Esophagus mucosa (tissue), 1 donor: ENCODE measurements at places on chromosomes 7 and 10.
A peak's percentile ranks its signal among the peaks of the same experiment; 100 is the strongest.

GRCh38 chr7:43647673-43648472 is 65.0 kb downstream of the STK17A start:
- peak; percentile 88 for ATAC-seq

DNA sequence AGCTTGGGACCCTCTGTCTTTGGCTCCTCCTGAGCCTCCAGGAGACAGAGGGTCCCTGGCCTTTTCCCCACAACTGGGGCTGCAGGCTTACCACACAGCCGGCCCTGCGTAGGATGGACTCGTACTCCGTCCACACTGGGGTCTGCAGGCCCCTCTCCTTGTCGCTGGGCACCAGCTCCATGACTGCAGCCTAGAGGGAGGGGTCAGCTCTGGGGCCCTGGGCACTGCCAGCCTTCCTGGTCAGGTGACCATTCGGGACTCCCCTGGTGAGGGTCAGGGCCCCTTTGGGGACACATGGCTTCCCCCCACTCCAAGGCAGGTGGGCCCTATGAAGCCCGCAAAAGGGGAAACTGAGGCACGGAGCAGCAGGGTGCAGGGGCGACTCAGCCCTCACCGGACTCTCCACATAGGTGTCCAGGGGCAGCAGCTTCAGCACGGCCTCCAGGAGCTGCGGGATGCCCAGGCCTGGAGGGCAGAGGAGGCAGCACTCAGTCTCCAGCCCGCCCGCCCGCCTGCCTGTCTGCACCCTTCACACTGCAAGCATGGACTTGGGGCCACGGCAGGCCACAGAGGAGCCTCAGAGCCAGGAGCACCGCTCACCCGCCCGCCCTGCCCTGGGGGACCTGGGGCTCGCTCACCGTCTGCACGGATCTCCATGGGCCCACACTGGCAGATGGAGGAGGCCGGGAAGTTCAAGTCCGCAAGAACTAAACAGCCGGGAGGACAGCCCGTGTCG is 1.1 kb downstream of the FUOM start:
- ATAC-seq, result peak; percentile 17

GRCh38 chr10:31318382-31318853 is 598 bp upstream of the ZEB1 start:
- ATAC-seq, result peak; percentile 86

- no peak for ATAC-seq
Measured at GRCh38 chr7:70384024-70384423, 747.9 kb upstream of the GALNT17 start.

DNA sequence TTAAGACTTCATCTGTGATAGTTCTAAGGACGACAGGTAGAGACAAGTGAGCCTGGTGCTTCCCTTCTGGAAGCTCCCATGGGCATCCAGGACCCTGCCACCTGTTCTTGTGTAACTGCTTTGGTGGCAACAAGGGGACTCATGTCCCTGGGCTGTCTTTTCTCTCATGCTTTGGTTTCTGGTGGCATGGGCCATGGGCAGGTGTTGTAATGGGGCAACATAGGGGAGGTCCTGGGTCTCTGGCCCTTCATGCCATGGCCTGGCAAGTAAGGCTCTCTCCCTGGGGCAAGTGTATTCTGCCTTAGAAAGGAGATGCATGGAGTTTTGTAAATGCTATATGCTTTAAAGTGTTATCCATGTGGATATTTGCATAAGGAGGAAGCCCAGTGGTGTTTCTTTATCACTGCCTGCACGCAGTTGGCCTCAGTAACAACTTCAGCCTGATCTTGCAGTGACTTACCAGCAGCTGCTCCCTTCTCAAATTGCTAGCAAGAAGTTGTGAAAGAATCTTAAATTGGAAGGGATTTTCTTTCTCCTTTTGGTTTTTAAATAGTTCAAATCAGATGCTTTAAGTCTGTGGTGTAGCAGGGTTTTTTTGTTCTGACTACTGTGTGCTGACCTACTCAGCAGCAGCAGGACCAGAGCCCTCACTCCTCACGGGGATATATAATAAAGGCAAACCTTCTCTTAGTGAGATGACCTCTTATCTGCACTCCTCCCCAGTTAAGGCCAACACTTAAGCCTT is 39.9 kb downstream of the OGDH start:
- no peak for ATAC-seq
